Activated T-cell treated with anti-CD3 and anti-CD28 coated beads for 1 hour (primary cell): ENCODE measurements at places on chromosomes 7 and 10.

DNA sequence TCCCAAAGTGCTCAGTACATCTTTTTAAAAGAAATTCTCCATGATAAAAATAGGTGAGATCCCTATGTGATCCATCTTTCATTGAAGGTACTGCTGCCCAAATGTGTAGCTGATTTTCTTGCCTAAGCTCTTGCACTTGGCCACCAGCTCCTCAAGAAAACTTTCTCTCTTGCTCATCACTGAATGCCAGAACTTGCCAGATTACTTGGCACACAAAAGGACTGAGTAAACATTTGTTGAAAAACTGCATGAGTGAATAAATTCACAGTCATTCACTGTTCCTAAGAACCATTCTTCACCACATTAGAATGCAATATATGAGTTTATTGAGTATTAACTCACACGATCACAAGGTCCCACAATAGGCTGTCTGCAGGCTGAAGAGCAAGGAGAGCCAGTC is 99.9 kb downstream of the TRIL start:
- no peak for DNase-seq

GRCh38 chr7:78253850-78254725 is 455.5 kb downstream of the PHTF2 start:
- DNase-seq = no peak

- no peak for DNase-seq
Measured at GRCh38 chr10:103609231-103610082, 116.0 kb downstream of the NEURL1 start.

GRCh38 chr7:70953796-70954195 is 178.1 kb upstream of the GALNT17 start:
- no peak for DNase-seq

DNA sequence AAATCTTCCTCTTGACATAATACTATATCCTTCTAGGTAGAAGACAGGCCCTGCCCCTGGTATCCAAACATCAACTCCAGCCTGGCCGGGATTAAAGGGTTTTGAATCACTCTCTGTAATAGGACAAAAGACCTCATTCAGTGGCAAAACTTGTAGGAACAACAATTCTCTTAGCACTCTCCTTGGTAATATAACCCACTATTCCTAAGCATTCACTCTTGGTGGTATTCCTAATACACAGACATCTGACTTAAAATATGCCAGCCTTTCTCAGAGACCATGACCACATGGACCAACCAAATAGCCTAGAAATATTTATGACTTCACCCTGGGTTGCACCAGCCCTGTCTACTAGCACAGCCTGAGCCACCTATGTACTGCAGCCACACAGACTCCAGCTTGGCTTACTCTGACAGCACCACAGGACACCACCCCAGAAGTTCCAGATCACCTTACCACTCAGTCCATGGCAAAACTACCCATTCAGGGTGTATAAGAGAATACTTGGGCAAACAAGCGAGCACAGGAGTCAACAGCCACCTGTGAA is 244.9 kb upstream of the NEBL start:
- no peak for DNase-seq

DNA sequence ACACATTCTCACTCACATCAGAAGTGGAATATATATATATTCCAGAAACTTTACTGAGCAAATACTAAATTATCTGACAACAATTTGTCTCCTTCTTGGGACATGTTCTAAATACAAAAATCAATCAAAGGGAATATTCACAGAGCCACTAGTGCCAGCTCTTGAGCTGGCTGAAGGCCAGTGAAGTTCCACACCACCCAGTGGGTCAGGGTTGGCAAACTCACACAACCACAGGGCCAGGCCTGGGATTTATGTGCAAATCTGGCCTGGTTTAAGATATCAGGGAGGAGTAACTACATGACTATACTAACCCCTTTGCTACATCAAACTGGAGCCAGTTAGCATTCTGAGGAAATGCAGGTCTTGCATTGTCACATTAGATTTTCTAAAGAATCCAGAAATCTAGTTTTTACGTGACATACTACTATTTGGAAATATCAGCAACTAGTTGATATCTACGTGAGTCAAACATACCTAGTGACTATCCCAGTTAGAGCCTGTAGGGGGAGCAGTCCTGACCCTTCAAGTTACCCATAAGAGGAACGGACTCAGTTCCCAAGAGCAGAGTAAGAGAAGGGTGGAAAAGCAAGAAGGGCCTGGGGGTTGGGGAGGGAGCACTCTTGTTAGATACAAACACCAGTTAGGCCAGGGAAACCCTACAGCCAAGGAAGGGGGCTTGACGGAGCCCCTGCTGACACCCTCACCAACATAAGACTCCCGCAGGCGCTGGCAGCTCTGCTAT is 600.4 kb downstream of the KCNMA1 start:
- no peak for DNase-seq

GRCh38 chr10:78761311-78761781 is 307.4 kb upstream of the ZMIZ1 start:
- DNase-seq = no peak

- no peak for DNase-seq
Measured at GRCh38 chr7:40526951-40527715, 392.3 kb downstream of the SUGCT start.
